ENCODE measurements at places on chromosomes 11 and 22. TPM values are rescaled to one million over a fixed set of nuclear protein-coding genes. Genes with fewer than 3 reads are reported as not detected.

PLEKHB1 gene
- 31.2 TPM for total RNA-seq

PANX3 gene
- total RNA-seq: not detected

TUBA8 gene
- total RNA-seq: 84.0 TPM

RIMBP3C gene
- total RNA-seq: 0.08 TPM

PATE2 gene
- total RNA-seq: not detected

DAGLA gene
- 3.3 TPM for total RNA-seq

SERHL2 gene
- 1.9 TPM for total RNA-seq

OR52H1 gene
- not detected for total RNA-seq

POGLUT3 gene
- total RNA-seq: 8.6 TPM

ALDH3B1 gene
- total RNA-seq: 5.1 TPM

DNA sequence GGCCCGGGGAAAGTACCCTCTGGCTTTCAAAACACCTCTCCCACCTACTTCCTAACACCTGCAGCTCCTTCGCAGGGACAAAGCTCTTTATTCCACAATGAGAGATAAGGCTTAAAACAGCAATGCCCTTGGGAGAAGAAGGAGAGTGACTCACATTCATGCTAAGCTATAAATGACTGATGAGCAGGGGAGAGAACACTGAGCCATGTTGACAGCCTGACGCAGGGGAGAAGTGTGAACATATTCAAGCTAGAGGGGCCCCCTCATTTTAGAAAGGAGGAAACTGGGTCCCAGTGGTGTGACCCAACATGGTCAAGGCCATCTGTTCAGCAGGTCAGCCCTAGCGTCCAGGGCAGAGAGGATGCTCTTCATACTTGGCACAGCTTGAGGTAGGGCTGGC is 171.8 kb downstream of the DSCAML1 start:
- DNase-seq: no peak

- no peak for DNase-seq
Measured at GRCh38 chr22:20324139-20324516, 4.3 kb upstream of the DGCR6L start.

DNA sequence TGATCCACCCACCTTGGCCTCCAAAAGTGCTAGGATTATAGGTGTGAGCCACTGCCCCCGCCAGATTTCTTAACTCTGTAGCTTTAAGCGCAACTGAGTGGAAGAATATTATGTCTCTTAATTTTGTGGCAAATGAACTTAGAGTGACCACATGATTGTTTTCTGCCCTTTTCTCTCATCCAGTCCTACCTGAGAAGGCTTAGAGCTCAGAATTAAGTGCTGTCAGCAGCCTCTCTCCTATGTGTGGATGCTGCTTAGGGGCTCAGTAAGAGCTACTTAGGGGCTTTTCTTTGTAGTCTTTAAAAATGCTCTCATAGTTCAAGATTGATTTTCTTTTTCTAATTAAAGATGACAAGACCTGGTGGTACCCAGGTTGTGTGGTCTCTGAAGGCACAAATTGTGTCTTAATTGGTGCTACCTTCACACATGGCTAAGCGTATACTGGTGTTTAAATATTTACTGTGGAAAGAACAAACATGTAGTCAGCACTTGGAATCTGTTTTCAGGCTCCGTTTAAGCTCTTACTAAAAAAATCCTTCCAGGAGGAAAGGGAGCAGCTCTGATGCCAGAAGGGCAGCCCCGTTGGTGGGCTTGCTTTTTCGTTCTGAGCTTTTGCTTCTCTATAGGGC is 59.3 kb downstream of the DEPDC5 start:
- DNase-seq: no peak

GRCh38 chr11:61957021-61957770 is 7.0 kb downstream of the BEST1 start:
- DNase-seq: no peak

DNA sequence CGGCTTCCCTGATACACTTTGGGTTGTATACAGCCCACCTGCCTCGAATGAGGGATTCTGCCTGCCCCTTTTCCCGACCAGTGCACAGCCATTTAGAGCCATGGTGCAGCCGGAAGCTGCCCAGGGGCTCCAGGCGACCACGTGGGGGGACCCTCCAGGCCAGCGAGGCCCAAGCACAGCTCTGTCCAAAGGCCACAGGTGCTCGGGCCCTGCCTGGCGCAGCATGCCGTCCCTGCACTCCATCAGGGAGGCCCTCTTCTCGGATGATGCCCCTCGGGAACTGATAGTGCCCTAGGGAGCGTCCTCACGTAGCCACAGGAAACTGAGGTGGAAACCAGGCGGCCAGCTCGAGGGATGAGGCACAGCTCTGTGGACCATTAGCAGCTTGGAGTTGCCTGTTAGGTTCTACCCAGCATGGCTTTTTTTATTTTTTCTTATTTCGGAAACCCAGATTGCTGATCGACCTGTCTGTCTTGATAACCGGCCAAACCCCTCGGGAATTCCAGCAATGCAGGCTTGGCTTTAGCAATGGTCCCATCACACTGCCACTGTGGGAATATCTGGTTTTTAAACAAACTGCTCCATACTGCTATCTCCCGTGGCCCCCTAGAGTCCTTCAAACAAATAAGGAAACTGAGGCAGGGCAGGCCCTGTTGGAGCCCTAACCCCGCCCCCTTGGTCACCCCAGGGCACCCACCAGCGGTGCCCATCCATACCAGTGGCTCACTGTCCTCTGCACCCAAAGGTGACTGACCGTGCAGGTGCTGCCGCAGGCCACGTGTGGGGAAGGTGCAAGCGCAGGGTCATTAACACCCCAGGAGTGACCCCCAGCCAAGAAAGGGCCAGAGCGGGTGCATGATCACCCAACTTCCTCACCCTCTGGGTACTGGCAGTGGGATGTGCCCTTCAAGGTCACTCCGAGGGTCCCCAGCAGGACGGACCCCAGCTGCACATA is 8.0 kb downstream of the ANO1 start:
- DNase-seq: no peak

DNA sequence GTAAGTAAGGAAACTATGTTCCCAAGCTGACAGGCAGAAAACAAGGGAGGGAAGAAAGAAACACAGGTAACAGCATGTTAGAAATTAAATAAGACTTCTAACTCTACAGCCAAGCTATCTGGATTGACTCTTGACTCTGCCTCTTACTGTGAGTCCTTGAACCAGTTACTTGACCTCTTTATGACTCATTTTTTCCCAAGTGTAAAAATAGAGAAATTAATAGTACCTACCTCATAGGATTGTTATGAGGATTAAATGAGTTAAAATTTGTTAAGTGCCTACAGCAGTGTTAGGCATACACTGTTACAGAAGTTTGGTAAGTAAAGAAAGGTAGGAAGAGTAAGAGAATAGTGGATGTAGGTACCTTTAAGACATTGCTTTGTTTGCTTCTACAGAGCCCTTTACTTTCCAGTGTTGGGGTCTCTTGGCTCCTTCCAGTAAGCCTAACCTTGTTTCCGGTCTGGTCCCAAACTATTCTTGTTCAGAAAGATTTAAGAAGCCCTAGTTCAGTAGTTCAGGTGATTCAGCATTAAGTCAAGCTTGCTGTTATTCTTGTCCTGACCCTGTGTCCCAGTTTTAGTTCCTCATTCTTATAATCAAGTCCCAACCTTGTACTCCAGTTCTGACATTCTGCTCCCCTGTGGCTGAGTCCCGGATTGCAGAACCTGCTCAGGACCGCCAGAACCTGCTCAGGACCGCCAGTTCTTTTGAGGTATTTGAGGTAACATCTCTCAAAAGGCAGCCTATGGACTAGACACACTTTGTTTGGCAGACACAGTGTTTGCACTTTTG is 963.4 kb upstream of the CCDC90B start:
- DNase-seq: no peak

GRCh38 chr11:59617876-59618275 is 2.3 kb upstream of the OSBP start:
- DNase-seq: no peak

GRCh38 chr11:79264284-79264683 is 176.5 kb downstream of the TENM4 start:
- DNase-seq: no peak

- peak; percentile 67 for DNase-seq
Measured at GRCh38 chr22:23380230-23380573, 199.9 kb downstream of the IGLL1 start.

DNA sequence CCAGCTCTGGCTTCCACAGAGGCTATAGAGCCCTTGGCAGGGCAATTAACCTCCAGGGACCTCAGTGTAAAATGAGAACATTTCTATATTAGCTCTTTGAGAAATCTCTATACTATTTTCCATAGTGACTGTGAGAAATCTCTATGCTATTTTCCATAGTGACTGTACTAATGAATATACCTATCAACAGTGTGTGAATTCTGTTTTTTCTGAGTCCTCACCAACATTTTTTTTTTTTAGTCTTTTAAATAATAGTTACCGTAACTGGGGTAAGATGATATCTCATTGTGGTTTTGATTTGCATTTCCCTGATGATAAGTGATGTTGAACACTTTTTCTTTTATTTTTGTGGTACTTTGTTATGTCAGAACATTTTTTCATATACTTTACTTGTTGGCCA is 7.0 kb upstream of the MTNR1B start:
- DNase-seq: no peak

- no peak for DNase-seq
Measured at GRCh38 chr11:15295695-15296094, 181.0 kb downstream of the INSC start.

DNA sequence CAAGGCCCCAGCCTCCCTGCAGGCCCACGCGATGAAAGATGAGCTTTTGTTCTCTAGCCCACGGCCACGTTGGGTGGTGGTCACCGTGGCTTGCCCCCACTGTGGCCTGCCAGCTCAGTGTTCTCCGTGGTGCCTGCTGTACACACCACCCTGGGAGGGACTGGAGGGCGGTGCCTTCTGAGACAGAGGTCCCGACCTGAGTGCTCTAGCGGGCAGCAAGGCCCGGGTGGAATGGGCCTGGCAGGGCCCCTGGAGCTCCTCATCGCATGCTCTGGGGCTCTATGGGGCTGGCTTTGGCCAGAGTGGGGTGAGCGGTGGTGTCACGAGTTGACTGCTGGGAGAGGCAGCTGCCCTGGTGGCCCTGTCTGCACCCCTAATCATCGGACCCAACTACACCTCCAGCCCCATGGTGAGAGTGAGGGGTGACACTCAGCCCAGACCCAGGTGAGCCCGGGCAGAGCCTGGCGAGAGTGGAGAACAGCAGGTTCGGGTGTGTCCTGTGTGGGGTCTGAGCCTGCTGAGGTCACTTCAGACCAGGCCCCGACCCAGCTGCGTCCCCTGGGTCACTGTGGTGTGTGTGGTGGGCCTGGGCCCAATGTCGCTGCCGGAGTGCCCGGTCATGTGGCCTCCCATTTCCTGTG is 541.9 kb downstream of the TBC1D22A start:
- peak; percentile 62 for DNase-seq

DNA sequence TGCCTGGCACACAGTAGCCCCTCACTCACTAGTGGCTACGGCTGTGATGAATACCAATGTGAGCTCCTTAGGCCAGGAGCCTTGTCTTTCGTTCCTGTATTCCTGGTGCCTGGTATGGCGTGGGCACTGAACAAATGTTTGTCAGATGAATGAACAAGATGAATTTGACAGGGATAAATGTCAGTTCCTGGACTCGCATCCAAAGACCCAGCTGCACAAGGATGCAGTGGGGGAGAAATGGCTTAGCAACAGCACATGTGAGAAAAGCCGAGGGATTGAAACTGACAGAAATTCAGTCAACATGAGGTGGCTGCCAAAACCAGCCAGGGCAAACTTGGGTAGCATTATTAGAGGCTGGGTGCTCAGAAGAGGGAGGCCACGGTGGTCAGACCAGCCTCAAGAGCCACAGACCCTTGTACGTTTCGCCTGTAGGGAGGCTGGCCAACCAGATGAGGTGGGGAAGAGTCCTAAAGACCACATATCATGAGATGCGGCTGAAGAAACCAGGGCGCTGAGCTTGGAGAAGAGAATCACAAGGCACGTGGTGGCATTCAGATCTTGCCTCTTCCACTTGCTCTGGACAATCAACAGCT is 7.7 kb upstream of the SLC22A8 start:
- DNase-seq: no peak

- no peak for DNase-seq
Measured at GRCh38 chr11:69416762-69417698, 64.4 kb upstream of the LINC01488 start.

DNA sequence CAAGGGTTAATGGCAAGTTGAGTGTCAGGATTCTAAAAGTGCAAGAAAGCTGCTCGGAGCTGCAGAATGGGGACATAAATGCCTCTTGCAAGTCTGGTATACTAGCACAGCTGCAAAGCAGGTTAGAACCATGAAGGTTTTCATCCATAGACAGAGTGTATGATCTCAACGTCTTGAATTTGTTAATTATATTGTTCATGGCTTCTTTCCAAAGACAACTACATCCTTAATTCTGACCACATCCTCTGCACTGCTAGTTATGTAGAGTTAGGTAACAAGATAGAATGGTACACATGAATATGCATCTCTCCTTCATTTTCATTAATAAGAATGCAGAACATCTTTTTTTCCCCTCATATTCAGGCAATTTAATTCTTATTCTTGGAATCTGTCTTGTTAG is 34.2 kb downstream of the EXPH5 start:
- DNase-seq: no peak

- DNase-seq: no peak
Measured at GRCh38 chr11:119179342-119179741, 5.9 kb upstream of the NHERF4 start.

DNA sequence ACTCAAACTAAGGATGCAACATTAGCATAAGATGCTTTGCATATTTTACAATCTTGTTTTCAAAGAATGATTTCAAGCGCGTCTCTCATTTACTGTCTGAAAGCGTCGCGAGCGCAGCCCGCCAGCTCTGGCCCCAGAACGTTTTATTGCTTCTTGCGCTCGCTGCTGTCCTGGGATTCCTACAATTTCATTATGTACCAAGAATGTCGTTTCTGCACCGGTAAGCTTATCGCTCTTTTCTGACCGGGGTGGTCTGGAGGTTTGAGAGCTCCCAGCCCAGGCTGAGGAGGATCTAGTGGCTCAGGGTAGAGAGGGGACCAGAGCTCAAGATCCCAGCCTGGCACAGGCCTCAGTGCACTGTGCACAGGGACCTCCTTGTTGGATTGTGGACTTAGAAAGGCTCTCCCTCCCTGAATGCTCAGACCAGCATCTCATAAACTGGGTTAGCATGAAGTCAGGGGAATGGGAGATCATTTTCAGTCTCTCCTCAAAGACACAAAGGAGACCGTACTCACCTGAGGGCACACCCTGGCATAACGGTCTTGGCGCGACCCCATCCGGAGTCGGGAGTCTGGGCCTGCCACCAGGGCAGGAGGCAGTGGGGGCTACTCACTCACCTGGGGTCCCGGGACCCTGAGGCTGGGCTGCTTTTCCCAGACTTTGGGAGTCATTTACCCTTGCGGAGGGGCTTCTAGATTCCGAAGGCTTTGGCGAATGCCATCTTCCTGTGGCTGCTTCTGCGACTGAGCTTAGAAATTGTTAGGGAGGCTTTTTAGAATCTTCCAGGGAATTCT is 817.4 kb downstream of the BRD1 start:
- DNase-seq: peak; percentile 51

DNA sequence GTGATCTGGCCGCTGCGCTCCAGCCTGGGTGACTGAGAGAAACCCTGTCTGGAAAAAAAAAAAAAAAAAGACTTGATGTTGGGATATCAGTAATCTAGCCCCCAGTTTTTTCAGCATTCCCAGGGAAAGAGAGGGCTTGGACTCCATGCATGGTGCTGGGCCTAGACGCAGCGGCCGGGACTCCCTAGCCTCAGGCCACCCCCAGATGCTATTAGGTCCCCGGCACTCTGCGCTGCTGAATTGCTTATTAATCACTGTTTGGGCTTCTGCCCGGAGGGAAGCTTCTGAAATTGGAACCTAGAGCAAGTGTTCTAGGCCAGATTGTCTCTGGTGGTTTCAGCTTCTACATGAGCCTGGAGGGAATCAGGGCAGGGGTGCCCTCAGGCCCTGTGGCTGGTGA is 39.0 kb downstream of the SLCO2B1 start:
- DNase-seq: no peak
